Hematopoietic multipotent progenitor cell treated with erythropoietin and hydrocortisone succinate and interleukin-3 and kit ligand, for 6 days (in vitro differentiated cells): ENCODE measurements at places on chromosomes 11 and 22.

DNA sequence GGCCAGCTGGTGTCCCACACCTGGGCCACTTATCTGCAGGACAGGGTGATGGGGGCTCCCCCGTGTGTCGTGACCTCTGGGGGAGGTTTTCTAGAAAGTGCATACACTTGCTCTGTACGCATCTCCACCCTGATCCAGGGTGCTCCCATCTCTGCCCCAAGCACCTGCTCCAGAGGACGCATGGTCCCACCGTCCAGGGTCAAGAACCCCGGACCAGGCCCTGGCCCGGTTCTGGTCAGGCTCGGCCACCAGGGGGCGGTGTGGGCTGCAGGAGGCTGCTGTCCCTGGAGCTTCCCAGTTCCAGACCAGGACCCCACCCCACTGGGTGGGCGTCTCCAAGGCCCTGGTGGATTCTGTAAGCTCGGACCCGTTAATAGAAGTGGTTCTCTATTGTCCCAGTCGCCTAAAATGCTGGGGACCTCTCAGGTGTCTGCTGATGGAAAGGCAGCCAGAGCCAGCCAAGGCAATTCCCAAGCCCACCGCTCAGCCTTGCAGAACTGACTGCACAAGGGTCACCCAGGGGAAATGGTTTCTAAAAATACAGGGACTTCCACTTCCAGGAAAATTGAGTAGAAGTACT, 34.7 kb upstream of the SEPTIN5 start:
- DNase-seq: peak; percentile 29

DNA sequence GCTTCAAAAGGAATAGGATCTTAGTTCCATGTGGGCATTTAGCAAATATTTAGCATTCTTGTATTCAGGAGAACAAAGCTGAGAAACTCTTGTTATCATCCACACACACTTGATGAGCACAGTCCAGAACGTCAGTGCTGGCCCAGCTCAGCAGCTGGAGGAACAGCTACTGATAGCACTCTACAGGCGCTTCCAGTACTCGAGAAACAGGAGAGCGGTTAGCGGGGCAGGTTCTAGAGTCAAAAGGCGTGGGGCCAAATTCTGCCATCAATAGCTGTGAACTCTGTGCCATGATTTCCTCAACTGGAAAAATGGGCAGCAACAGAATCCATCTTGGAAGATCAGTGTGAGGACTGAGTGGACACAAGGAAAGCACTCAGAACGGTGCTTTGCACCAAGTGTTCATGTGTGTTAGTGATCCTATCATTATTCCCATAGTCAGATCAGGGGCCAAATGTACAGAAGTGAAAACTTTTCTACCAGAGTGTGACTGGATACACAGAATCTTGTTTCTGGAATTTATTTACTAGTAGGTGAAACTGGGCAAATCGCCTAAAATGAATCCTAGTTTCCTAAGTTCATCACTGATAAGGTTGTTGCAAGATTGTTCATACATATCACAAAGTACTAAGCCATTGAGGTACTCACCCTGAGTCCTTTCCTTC, 3.2 kb downstream of the JOSD1 start:
- peak; percentile 88 for DNase-seq

DNA sequence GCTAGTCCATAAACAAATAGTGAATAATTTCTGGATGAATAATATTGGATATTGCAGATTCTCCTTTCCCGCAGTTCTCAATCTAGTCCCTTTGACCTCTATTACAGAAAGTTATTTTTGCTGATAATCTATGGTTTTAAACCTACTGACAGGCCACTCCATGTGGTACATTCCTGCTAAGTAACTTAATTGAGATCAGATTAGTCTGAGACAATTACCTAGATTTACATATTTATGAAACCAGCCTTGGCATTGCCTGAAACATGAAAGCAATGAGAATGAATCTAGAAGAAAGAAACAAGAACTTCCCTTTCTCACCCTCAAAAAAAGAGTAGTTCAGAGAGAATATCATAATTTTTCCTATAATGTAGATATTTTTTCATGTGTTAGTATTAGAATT, 964.2 kb downstream of the JRKL start:
- DNase-seq: no peak

GRCh38 chr11:84264066-84264465, 977.9 kb upstream of the CCDC90B start:
- DNase-seq: no peak

DNA sequence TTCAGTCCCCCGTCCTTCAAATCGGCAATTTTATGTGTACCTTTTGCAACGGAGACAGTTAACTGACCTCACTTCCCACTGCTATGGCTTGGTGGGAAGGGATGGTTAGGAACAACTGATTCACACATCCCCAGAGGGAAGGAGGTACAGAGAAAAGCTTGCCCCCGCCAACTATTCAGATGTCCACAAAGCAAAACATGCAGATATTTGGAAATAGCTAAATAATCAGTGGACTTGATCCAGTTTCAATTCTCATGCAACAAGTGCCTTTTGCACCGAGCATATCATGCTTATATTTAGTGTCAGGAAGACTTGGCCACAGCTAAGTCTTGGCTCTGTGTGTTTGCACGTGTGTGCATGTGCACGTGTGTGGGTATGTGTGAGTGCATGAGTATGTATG, 144.6 kb downstream of the SNX19 start:
- no peak for DNase-seq
